Prostate gland (tissue), 2 donors: ENCODE measurements at places on chromosomes 16 and 17. TPM values are rescaled to one million over a fixed set of nuclear protein-coding genes. Genes with fewer than 3 reads are reported as not detected.
A peak's percentile ranks its signal among the peaks of the same experiment; 100 is the strongest.

Gene TMEM235
- total RNA-seq: not detected

Gene CA5A
- total RNA-seq: not detected

Gene CDH8
- total RNA-seq: 3.1 TPM

Gene TEX2
- 31.3 TPM for total RNA-seq

Gene DNAI2
- not detected for total RNA-seq

- H3K4me1 ChIP-seq: no peaks in the 10 kb centered on the region
- H3K4me3 ChIP-seq: no peak overlapping the region
- no peak overlapping the region for H3K27ac ChIP-seq
Measured at GRCh38 chr16:49194537-49195236, 87.0 kb downstream of the CBLN1 start.

DNA sequence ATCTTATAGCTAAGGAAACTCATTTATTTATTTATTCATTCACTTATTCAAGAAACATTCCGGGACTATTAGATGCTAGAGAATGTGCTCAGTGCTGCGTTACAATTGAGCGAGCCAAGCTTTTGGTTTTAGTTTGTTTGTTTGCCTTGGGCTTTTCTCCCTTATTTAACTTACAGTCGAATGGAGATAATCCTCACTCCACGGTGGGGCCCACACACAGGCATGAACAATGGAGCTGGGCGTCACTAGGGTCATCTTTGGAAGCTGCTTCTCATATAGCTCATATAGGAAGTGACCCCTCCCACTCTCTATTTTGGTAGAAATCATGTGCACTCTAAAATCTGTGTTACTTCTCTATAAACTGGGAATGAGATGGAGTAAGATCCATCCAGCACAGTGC lies 210.0 kb downstream of the TMEM114 start:
- H3K27me3 ChIP-seq: no peaks in the 10 kb centered on the region
- H3K4me3 ChIP-seq: no peak overlapping the region
- H3K27ac ChIP-seq: no peak overlapping the region

DNA sequence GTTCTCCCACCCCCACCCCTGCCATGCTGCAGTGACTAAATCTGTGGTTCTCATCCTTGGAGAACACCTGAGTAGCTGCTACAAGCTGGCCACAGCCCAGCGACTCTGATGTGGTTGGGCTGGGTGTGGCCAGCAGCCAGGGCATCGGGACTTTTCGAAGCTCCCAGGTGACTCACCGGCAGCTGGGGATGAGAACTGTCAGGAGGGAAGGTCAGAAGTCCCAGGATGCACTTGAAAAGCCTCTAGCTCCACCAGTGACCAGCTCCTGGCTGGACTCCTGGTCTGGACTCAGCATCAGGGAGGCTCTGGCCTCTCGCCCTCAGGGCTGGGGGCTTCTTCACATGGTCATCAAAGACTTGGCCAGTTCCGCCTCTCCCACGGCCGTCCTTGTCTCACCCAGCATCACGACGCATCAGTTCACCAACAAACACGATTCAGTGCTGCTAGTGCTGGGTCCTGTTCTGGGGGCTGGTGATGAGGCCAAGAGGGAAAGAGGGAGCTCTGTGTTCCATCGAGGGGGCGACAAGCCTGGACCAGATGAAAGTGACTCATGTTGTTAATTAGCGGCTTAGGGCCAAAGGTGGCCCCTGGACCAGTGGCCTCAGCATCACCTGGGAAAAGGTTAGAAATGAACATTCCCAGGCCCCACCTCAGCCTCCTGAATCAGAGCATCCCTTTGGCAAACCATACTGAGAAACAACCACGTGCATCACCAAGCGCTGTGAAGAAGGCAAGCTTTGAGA lies 3.9 kb upstream of the C17orf99 start:
- H3K4me1 ChIP-seq: no peaks in the 10 kb centered on the region
- no peaks in the 10 kb centered on the region for H3K36me3 ChIP-seq
- H3K27me3 ChIP-seq: no peaks in the 10 kb centered on the region
- no peak overlapping the region for H3K4me3 ChIP-seq
- no peak overlapping the region for H3K27ac ChIP-seq

GRCh38 chr17:52384695-52385094 lies 226.2 kb upstream of the CA10 start:
- H3K4me3 ChIP-seq: no peak overlapping the region
- H3K27ac ChIP-seq: no peak overlapping the region

DNA sequence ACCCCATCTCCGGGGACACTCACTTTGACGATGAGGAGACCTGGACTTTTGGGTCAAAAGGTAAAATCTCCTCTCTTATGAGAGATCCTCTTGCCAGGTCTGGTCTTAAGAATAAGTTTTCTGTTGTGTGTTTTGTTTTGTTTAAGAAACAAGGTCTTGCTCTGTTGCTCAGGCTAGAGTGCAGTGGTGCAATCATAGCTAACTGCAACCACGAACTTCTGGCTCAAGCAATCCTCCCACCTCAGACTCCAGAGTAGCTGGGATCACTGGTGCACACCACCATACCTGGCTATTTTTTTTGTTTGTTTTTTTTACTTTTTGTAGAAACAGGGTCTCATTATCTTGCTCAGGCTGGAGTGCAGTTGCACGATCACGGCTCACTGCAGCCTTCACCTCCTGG lies 4.1 kb downstream of the MMP25 start:
- H3K27ac ChIP-seq: no peak overlapping the region
- H3K4me1 ChIP-seq: peaks cover 10% of the 10 kb centered on the region
- H3K4me3 ChIP-seq: no peak overlapping the region
- H3K36me3 ChIP-seq: no peaks in the 10 kb centered on the region
- peaks cover 2% of the 10 kb centered on the region for H3K27me3 ChIP-seq

GRCh38 chr16:3047387-3047720 lies 993 bp downstream of the MMP25 start:
- DNase-seq: no peak
- peaks cover 10% of the 10 kb centered on the region for H3K4me1 ChIP-seq
- no peak overlapping the region for H3K4me3 ChIP-seq
- H3K27me3 ChIP-seq: peaks cover 2% of the 10 kb centered on the region
- no peaks in the 10 kb centered on the region for H3K36me3 ChIP-seq

DNA sequence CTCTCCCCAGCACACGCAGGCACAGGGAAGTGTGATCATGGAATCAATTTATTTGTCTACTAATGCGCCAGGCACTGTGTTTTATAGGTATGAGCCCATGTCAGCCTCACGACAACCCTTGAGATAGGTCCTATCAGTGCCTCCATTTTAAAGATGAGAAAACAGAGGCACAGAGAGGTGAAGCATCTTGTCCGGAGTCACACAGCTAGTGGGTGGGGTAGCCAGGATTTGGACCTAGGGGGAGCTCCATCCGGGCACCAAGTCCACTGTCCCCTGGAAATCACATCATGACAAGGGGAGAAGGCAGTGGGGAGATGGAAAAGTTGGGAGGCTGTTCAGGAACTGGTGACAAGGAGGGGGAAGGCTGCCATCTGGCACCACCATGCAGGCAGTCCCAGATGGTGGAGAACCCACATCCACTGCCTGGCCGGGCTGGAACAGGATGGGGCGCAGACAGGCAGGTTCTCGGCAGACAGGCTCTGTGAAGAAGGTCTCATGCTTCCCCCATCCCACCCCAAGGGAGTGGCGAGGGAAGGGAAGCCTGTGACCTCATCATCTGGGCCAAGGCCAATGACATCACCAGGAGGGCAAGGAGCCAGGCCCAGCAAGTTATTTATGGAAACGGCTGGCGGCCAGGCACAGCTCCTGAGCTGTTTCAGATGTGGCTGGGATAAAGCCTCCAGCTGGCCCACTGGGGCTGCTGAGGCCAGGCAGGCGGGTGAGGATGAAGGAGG lies 126.0 kb upstream of the SDK2 start:
- DNase-seq: peak; percentile 66
- peaks cover 4% of the 10 kb centered on the region for H3K4me1 ChIP-seq
- no peak overlapping the region for H3K4me3 ChIP-seq

GRCh38 chr17:75468291-75468754 lies 11.9 kb downstream of the TMEM94 start:
- DNase-seq: no peak
- no peak overlapping the region for H3K4me3 ChIP-seq
- no peaks in the 10 kb centered on the region for H3K36me3 ChIP-seq
- no peaks in the 10 kb centered on the region for H3K4me1 ChIP-seq
- no peak overlapping the region for H3K27ac ChIP-seq
- H3K27me3 ChIP-seq: no peaks in the 10 kb centered on the region

GRCh38 chr16:12679660-12680272 lies 123.9 kb downstream of the CPPED1 start:
- H3K36me3 ChIP-seq: no peaks in the 10 kb centered on the region
- H3K4me3 ChIP-seq: no peak overlapping the region
- H3K27me3 ChIP-seq: no peaks in the 10 kb centered on the region
- no peaks in the 10 kb centered on the region for H3K4me1 ChIP-seq

DNA sequence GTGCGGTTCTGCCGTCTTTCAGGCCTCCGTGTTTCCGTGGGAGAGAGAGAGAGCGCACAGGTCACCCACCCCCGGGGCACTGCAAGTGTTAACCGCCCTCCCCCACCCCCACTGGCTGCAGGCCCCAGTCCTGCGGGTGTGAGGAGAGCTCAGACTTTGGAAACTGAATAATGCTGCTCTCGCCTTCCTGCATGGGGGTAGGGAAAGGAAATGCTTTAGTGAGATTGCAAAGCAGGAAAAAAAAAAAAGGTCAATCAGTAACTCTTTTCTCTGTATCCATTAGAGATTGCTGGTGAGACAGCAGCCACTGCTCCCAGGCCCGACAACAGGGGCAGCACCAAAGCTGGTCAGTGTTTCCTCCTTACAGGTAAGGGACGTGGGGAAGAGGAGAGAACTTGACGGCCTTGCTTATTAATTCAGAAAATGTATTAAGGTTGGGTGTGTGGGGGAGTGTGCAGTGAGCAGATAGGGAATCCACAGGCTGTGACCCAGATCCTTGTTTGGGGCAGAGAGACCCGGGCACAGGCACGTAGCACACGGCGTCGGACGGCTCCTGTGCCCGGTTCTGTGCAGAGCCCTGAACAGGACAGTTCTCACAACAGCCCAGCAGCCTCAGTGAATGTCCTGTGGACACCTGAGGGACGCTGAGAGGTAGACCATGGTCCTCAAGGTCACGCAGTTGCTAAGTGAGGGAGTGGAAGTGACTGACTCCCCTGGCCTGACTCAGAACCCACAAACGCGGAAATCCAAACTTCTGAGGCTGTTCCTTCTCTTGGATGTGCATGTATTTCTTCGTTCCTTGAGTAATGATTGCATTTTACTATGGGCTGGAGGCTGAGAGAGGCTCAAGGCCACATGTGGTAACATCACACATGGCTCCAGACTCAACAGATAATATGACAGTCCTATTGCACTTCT lies 156.5 kb downstream of the FOXL1 start:
- no peaks in the 10 kb centered on the region for H3K4me1 ChIP-seq
- DNase-seq: no peak

- no peaks in the 10 kb centered on the region for H3K36me3 ChIP-seq
- H3K27me3 ChIP-seq: no peaks in the 10 kb centered on the region
- no peak overlapping the region for H3K4me3 ChIP-seq
- peak overlapping the region; percentile 28 for H3K27ac ChIP-seq
Measured at GRCh38 chr17:66507103-66507923, 204.9 kb downstream of the PRKCA start.

- no peaks in the 10 kb centered on the region for H3K27me3 ChIP-seq
- peak within 1 kb of the TSS; percentile 61 for H3K4me3 ChIP-seq
- peaks cover 4% of the 10 kb centered on the region for H3K36me3 ChIP-seq
- H3K27ac ChIP-seq: peak within 1 kb of the TSS; percentile 89
Measured at GRCh38 chr17:76103274-76104139, at the start of gene EXOC7. Gene EXOC7, minus strand, starts transcription at chr17:76103787. Its CDS starts 95 bp downstream, at chr17:76103692.

DNA sequence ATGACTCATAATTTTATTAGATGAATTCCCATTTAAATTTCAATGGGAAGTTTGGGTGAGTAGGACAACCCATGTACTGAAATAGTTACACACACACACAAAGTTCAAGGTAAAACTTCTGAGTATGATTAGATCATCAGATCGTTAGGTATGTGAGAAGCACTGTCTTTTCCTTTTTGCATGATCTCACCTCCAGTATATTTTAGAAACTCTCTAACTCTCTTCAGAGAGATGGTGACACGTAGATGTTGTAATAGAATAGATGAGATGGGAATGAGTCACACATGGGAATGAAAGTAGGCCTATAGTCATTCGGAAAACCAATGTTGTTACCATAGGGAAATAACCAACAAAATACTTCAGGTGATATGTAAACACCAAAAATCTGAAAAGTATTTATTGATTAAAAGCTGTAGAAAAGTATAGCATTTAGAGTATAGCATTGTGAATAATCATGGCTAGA lies 22.2 kb downstream of the KRT23 start:
- H3K4me3 ChIP-seq: no peak overlapping the region
- no peaks in the 10 kb centered on the region for H3K36me3 ChIP-seq
- no peaks in the 10 kb centered on the region for H3K4me1 ChIP-seq
- H3K27ac ChIP-seq: no peak overlapping the region
- H3K27me3 ChIP-seq: no peaks in the 10 kb centered on the region

GRCh38 chr16:20860361-20860760 lies 39.8 kb downstream of the DCUN1D3 start:
- H3K36me3 ChIP-seq: no peaks in the 10 kb centered on the region
- H3K27me3 ChIP-seq: no peaks in the 10 kb centered on the region
- H3K4me1 ChIP-seq: no peaks in the 10 kb centered on the region
- H3K4me3 ChIP-seq: no peak overlapping the region
- H3K27ac ChIP-seq: no peak overlapping the region

DNA sequence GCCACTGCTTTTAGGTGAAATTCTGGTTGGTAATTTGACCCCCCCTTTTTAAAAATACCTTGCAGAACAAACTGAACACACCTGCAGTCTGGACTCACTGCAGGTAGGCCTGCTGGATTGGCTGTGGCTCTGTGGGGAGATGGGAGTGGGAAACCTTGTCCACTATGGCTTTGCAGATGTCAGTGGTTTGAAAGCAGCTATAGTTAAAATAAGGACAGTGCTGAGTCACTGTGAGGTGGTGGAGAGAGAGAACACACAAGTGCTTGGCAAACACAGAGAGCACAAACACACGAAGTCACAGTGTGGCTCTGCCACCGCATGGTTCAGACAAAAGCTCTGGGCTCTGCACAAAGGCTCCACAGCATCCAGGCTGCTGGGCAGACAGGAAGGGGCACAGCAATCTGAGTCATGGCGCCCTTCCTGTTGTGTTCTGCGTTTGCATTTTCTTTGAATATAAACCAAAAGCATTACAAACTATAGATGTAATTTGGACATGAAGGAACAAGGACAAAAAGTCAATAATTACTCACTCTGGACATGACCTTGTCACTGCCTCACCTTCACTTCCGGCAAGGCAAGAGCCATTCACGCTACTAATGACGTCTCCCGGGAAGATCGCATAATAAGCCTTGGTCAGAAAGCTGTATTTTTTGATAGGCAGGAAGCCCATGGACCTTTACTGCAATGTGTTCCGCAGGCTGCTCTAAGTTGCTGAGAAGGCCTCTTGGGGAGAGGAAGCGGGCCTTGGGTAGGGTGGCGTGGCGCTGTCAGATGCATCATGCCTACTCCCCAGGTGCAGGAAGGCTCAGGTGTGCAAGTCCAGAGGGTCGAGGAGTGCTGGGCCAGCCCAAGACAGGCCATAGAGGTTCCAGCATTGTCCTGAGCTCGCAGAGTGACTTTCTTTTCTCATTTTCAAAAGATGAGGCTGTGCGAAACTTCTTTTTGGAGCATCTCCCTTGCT lies 60.1 kb upstream of the MED9 start:
- H3K4me1 ChIP-seq: peaks cover 3% of the 10 kb centered on the region
- DNase-seq: peak; percentile 72
- no peaks in the 10 kb centered on the region for H3K27me3 ChIP-seq
- no peak overlapping the region for H3K4me3 ChIP-seq
- peak overlapping the region; percentile 58 for H3K27ac ChIP-seq
- H3K36me3 ChIP-seq: no peaks in the 10 kb centered on the region
